NCI-H774 (cell line): ENCODE measurements at places on chromosomes 3 and 15.
A peak's percentile ranks its signal among the peaks of the same experiment; 100 is the strongest.

GRCh38 chr15:28014623-28015200, 84.4 kb downstream of the OCA2 start:
- no peak for DNase-seq

GRCh38 chr3:191333298-191333880, 3.1 kb upstream of the UTS2B start:
- no peak for DNase-seq

DNA sequence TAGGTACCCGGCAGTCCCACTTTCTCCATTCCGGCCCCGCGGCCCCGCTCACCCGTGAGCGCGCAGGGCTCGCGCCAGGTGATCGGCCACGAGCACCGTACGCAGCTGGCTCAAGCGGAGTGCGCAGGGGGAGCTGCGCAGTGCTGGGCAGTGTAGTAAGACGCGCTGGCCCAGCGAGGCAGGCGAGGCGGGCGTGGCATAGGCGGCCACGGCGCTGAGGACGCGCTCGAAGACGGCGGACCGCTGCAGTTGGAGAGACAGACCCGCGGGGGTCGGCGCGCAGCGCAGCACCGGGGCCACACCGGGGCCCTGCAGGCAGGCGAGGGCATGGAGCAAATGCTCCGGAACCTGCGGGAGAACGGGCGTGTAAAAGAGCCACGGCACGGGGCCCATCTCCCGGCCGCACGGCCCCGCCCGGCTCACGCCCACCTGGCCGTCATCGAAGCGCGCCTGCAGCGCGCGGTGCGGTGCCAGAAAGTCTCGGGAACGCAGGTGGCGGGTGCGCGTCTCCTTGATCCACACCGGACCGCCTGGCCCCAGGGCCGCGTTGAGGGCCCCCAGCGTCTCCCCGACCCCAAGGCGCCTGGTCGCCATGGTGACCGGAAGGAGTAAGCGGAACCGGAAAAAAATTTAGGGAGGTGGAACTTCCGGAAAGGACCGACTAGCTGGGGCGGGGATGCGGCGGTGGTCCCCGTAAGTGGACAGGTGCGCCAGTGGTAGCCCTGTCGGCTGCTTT, at the start of gene DALRD3:
Gene DALRD3 (minus strand): TSS at position 610 of the 736 bp plus-strand sequence. CDS start 16 bp downstream, at position 594.
- peak; percentile 58 for DNase-seq

DNA sequence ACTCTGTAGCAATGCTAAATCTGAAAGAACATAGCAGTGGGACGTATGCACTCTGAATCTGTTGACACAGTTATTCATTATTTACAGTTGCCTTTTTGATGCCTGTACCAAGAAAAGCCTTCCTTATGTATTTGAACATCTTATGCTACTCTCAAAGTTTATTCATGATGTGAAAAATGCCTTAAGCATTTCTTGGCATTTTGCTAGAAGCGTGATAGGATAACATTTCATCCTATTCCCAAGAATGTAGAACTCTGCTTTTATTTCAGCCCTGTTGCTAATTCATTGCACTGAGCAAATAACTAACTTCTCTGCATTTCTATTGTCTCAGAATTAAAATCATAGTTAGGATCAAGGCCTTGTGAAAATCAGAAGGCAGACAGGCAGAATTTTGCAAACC, 105.5 kb downstream of the STRIT1 start:
- no peak for DNase-seq

- no peak for DNase-seq
Measured at GRCh38 chr15:80780416-80781221, 1.4 kb downstream of the CEMIP start.

- no peak for DNase-seq
Measured at GRCh38 chr3:119825820-119826219, 43.9 kb downstream of the NR1I2 start.

DNA sequence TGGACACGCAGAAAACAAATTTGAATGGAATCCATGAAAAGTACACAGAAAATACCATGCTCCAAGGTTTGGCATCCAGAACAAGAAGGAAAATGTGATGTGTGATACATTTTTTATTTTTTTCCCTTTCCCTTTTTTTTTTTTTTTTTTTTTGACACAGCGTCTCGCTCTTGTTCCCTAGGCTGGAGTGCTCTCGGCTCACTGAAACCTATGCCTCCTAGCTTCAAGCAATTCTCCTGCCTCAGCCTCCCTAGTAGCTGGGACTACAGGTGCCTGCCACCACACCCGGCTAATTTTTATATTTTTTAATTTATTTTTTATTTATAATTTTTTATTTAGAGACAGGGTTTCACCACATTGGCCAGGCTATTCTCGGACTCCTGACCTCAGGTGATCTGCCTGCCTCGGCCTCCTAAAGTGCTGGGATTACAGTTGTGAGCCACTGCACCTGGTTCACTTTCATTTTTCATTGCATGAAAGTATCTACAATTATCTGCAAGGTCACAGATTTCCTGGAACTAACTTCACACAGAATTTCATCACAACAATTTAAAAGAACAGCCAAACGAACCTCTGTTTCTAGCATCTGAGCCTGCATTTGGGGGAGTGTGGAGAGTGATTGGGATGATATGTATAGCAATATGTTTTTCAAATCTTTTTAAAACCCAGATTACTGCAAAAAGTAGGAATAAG, 8.3 kb downstream of the POU1F1 start:
- no peak for DNase-seq

- no peak for DNase-seq
Measured at GRCh38 chr3:50008931-50009330, 69.0 kb downstream of the RBM6 start.

- no peak for DNase-seq
Measured at GRCh38 chr15:45129651-45130129, at the start of the genes DUOX1 and DUOXA1. TSS of gene DUOX1 (plus strand) at chr15:45129994. CDS start at chr15:45131967, 1,973 bp downstream. TSS of gene DUOXA1 (minus strand) at chr15:45129879. CDS start at chr15:45123014, 6,865 bp downstream.

- DNase-seq, result no peak
Measured at GRCh38 chr3:16085884-16086608, 88.4 kb upstream of the GALNT15 start.

GRCh38 chr15:39599871-39600270, 19.0 kb downstream of the THBS1 start:
- DNase-seq, result no peak

DNA sequence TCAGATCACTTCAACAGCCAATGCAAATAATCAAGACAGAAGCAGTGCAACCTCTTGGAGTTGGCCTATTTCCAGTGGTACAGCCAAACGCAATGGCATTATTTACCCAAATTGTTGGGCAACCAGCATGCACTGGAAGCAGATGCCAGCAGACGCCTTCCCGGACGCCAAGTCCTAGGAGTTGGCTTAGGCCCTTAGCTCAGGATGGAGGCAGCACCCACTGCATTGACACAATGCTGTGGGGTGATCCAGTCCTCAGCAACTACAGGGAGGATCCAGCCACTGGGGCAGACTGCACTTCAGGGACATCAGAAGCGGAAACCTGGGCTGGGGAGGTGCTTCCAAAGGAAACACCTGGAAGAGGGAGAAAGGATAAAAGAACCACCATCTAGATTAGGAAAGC, 290.4 kb downstream of the FAM43A start:
- peak; percentile 63 for DNase-seq

DNA sequence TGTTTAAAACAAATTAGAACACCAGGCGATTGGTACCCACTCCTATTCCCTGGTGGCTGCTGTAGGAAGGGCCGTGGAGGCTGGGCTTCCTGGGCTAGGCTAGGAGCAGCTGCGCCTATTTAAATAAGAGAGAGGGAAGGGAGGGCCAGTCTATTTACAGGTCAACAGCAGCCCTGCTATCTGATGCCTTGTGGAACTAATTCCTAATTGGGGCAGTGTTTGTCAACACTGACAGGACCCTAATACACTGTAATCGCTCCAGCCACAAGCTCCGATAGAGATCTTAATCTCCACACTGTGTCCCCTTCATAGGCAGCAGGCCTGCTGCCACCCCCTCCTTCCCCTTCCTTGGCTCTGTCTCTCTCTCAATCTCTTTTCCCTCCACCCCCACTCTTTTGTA, 116.9 kb upstream of the SOX14 start:
- DNase-seq, result no peak

GRCh38 chr15:71143373-71144310, 28.4 kb downstream of the THSD4 start:
- no peak for DNase-seq

GRCh38 chr3:48130321-48130904, 57.8 kb downstream of the CDC25A start:
- DNase-seq, result no peak
